Type B pancreatic cell (in vitro differentiated cells): ENCODE measurements at places on chromosomes 7 and 10. TPM values are rescaled to one million over a fixed set of nuclear protein-coding genes. Genes with fewer than 3 reads are reported as not detected.

The ZDHHC4 gene
- total RNA-seq, result 62.0 and 67.9 TPM in 2 replicates

- no peaks in the 10 kb centered on the region for H3K36me3 ChIP-seq
- no peaks in the 10 kb centered on the region for H3K27me3 ChIP-seq
- no peak for DNase-seq
- H3K4me1 ChIP-seq, result peaks cover 20% of the 10 kb centered on the region
- no peak overlapping the region for H3K27ac ChIP-seq
Observed at GRCh38 chr7:35032166-35032565, 5.1 kb downstream of the DPY19L1 start.

The FOXI2 gene
- total RNA-seq, result 0.21 and 4.8 TPM in 2 replicates

The DDC gene
- total RNA-seq, result 29.9 and 71.9 TPM in 2 replicates

GRCh38 chr10:5078547-5079180 lies 15.6 kb upstream of the AKR1C3 start:
- no peak overlapping the region for H3K27ac ChIP-seq
- no peaks in the 10 kb centered on the region for H3K27me3 ChIP-seq
- no peaks in the 10 kb centered on the region for H3K4me1 ChIP-seq
- no peak overlapping the region for H3K4me3 ChIP-seq
- no peaks in the 10 kb centered on the region for H3K36me3 ChIP-seq
- no peak for DNase-seq

The GDF2 gene
- total RNA-seq, result not detected in 2 replicates

DNA sequence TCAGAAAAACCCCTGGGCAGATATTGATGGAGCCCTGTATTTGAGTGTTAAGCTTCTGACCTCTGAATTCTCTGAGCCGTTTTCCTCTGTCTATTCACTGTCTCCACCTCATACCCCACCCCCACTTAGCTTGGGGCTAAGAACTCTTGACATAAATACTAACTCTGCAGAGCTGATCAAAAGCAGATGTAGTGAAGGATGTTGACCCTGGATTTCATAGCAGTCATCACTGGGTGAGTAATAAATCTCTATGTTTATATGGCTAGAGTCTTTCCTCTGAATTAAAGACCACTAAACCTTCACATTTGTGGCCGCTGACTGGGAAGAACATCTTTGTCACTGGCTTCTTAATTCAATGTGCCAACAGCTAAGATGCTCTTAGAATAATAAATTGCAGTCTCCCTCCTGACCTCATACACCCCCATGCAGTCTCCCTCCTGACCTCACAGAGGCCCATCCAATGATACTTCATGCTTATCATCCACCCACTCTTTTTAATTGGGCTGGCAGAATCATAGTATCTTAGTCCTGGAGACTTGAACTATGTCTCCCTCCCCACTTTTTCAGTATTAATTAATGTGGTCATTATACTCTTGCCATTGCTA lies 78.0 kb upstream of the MACROH2A2 start:
- no peaks in the 10 kb centered on the region for H3K36me3 ChIP-seq
- no peaks in the 10 kb centered on the region for H3K27me3 ChIP-seq
- peak overlapping the region; percentile 24 for H3K27ac ChIP-seq

The OGDHL gene
- total RNA-seq, result 12.3 and 15.6 TPM in 2 replicates

- DNase-seq, result no peak
- no peak overlapping the region for H3K4me3 ChIP-seq
- no peak overlapping the region for H3K27ac ChIP-seq
- no peaks in the 10 kb centered on the region for H3K36me3 ChIP-seq
- H3K4me1 ChIP-seq, result no peaks in the 10 kb centered on the region
- H3K27me3 ChIP-seq, result peaks cover 44% of the 10 kb centered on the region
Observed at GRCh38 chr7:76206633-76207032, 4.9 kb downstream of the SRRM3 start.

DNA sequence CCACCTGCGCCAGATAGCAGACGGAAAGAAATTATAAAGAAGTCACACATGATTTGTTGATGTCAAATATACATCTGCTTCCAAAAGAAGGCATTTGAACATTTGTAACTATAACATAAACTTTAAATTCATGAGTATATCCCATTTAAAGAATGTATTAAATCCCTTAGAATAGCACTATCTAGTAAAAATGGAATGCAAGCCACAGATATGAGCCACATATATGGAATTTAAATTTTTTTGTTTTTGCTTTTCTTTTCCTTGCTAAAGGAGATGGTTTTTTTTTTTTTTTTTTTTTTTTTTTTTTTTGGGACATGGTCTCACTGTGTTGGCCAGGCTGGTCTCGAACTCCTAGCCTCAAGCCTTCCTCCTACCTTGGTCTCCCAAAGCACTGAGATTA lies 730.8 kb downstream of the PHTF2 start:
- H3K4me3 ChIP-seq, result no peak overlapping the region
- H3K27me3 ChIP-seq, result peaks cover 13% of the 10 kb centered on the region
- no peaks in the 10 kb centered on the region for H3K36me3 ChIP-seq
- no peak overlapping the region for H3K27ac ChIP-seq

DNA sequence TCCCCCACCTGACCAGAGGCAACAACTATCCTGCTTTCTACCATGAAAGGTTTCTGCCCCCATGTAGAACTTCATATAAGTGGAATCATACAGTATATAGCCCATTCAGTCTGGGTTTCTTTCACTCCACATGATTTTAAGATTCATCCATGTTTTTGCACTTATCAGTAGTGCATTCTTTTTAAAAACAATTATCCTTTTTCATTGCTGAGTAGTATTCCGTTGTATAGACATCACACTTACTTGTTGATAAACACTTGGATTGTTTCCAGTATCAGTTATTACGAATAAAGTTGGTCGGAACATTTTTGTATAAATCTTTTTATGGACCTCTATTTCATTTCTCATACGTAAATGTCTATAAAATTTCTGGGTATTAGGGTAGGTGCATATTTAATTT lies 68.7 kb downstream of the CYCS start:
- no peak overlapping the region for H3K4me3 ChIP-seq
- peaks cover 7% of the 10 kb centered on the region for H3K27me3 ChIP-seq
- no peak overlapping the region for H3K27ac ChIP-seq
- no peaks in the 10 kb centered on the region for H3K4me1 ChIP-seq
- no peak for DNase-seq
- no peaks in the 10 kb centered on the region for H3K36me3 ChIP-seq

The TBC1D12 gene
- total RNA-seq, result 9.0 and 9.7 TPM in 2 replicates

The LGI1 gene
- 0.85 and 2.2 TPM in 2 replicates for total RNA-seq

DNA sequence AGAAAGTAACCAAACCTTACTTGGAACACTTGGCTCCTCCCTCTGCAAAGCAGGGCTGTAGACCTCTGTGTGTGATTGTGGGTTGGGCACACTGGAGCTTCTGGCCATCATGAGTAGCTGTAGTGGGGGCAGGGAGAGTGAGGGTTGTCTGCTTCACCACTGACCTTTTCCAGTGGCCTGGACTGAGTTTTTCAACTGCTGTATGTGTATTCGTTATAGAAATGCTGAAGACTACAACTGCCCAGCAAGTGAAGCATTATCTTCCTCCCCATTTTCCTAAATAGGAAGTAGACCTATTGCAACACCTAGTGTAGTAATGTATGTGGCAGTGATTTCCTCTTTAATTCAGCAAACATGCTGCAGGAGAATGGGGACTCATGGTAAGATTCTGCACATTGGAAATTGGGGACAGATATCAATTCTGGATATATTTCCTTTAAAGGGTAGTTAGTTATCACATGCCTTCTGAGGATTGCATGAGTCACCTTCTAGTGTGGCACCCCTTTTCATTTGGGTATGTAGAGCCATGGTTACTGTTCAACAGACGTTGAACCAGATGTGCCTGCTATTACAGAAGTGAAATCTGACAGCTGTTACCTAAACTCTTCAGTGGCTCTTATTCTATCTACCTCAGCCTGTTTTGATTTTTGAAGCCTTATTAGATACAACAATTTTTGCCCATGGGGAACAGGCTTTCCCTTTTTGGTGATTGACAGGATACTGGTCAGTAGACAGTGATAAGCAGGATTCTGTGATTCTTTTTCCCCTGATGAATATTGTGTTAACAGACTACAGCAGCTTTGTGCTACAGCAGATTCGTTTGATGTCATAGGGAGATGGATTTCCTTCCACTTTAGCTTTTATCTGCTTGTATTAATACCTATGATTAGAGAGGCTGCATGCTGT lies 130.9 kb downstream of the SND1 start:
- no peak for DNase-seq
- H3K27me3 ChIP-seq, result no peaks in the 10 kb centered on the region
- H3K27ac ChIP-seq, result no peak overlapping the region
- peaks cover 8% of the 10 kb centered on the region for H3K36me3 ChIP-seq

- no peak overlapping the region for H3K4me3 ChIP-seq
- H3K27me3 ChIP-seq, result no peaks in the 10 kb centered on the region
- peaks cover 63% of the 10 kb centered on the region for H3K36me3 ChIP-seq
- no peak overlapping the region for H3K27ac ChIP-seq
Observed at GRCh38 chr7:32516551-32517100, 21.3 kb downstream of the AVL9 start.

- no peak for DNase-seq
- H3K27ac ChIP-seq, result no peak overlapping the region
- peaks cover 15% of the 10 kb centered on the region for H3K4me1 ChIP-seq
- H3K4me3 ChIP-seq, result no peak overlapping the region
- H3K36me3 ChIP-seq, result no peaks in the 10 kb centered on the region
Observed at GRCh38 chr10:14309593-14309992, 21.1 kb downstream of the FRMD4A start.
